Stimulated activated naive B cell treated with anti-CD40 and anti-IgM and Interleukin-4, amounts not matched to agents 10 μg/mL and 1 μg/mL and 100 μg/mL, for 72 hours (primary cell): ENCODE measurements at places on chromosomes 1 and 21.

DNA sequence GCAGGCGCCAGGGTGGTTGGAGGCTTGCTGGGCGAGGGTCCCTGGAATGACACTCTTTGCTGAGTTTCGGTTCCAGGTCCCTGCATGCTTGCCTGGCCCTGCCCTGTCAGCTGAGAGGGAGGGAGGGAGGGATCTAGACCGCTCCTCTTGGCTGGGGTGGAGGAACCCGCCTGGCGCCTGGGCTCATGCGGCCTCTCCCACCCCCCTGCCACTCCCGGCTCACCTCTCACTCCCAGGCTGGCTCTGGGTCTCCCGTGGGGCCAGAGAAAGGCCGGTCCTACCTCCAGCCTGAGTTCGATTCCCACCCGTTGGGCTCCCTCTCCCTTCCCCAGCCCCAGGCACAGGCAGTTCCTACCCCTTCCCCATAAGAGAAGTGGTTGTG lies 19.0 kb upstream of the IFNLR1 start:
- DNase-seq, result no peak

GRCh38 chr1:177632923-177633615 lies 336.8 kb downstream of the SEC16B start:
- DNase-seq, result no peak

- no peak for DNase-seq
Observed at GRCh38 chr1:30187413-30188023, 535.9 kb downstream of the MATN1 start.

DNA sequence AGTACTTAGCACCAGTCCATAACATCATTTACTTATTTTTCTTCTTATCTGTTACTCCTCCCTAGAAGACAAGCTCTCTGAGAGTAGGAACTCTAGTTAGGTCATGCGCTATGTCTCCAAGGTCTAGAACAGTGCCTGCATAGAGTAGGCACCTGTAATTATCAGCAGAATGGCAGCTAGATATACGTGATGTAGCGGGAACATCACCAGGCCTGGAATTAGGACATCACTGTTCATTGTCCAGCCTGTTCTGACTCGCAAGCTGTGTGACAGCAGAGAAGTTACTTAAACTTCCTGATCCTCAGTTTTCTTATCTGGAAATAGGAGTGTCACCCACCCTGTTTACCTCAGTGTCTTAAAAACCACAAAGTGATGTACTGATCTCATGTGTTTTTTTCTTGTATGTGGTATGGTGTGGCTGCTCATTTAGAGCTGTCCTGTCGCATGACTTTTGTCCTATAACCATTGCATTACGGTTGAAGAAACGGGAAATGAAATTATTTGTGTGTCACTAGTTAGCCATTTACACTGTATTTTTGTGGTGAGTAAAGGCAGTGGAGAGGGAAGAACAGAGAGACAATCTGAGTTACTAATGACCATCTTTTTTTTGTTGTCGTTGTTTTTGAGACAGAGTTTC lies 37.1 kb upstream of the EXO1 start:
- DNase-seq, result no peak

- DNase-seq, result no peak
Observed at GRCh38 chr1:183259924-183260323, 73.9 kb downstream of the LAMC2 start.

DNA sequence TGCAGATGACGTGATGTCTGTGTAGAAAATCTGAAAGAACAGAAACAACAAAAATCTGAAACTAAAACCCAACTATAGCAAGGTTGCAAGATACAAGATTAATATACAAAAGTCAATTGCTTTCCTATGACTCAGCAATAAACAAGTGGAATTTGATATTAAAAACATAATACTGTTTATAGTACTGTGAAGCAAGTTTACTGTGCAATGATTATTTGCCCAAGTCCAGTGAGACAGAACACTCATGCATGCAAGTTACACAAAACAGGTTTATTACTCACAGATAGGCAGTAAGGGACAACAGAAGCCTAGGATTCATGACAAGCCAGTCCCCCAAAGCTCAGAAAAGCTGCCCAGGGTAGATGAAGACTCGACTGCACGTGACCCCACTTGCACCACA lies 62.4 kb upstream of the RAB4A start:
- no peak for DNase-seq

- no peak for DNase-seq
Observed at GRCh38 chr1:165369255-165369848, 12.8 kb upstream of the LMX1A start.
